ENCODE measurements at places on chromosomes 3 and 15.
A peak's percentile ranks its signal among the peaks of the same experiment; 100 is the strongest.

GRCh38 chr3:34248352-34248751 lies 449.9 kb downstream of the PDCD6IP start:
- DNase-seq: no peak

DNA sequence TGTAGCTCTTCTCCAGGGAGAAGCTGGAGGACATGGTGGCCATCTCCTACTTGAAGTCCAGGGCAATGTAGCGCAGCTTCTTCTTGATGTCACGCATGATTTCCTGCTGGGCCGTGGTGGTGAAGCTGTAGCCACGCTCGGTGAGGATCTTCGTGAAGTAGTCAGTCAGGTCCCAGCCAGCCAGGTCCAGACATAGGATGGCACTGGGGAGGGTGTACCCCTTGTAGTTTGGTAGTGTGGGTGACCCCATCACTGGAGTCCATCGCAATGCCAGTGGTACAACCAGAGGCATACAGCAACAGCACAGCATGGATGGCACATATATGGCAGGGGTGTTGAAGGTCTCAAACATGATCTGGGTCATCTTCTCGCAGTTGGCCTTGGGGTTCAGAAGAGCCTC lies 7.0 kb upstream of the LPCAT4 start:
- no peak for DNase-seq

DNA sequence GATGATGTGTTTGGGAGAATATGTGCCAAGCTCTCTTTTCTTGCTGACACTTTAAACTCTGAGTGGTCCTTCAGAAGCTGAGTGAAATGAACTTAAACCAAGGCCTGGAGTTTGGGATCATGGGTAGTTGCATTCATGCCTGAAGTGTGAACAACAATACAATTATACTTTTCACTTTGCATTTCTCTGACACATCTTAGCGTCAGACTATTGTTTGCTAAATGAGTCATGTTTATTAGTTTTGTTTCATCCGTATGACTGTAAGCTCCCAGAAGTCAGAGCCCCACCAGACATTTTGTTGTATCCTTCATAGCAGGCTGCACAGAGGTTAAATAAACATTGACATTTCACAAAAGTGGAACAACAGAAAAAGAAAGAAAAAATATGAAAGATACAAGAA lies 542.6 kb downstream of the TUSC7 start:
- peak; percentile 13 for DNase-seq

DNA sequence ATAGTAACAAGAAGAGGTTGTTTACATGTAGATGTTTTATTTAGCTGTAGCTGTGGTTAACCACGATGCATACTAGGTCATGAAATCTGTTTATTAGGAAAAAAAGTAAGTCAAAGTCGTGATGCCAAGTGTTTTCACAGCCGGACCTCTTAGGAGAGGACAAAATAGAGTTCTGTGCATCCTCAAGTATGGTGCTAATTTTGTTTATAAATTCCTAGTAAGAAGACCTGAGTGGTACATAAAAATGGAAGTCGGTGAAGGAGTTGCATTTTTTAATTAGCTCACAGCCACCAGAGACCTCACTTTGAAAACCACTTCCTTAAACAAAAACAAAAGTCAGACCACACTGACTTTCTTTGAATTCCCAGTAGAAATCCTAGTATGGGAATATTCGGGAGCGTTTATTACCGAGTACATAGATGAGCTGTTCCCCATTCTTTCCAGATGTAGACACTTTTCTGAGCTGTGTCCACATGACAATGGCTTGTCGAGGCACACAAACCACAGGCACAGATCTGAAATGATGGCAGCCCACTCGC lies 143.6 kb upstream of the UBE2E1 start:
- no peak for DNase-seq

GRCh38 chr3:133273346-133273745 lies 126.5 kb upstream of the BFSP2 start:
- DNase-seq: no peak

DNA sequence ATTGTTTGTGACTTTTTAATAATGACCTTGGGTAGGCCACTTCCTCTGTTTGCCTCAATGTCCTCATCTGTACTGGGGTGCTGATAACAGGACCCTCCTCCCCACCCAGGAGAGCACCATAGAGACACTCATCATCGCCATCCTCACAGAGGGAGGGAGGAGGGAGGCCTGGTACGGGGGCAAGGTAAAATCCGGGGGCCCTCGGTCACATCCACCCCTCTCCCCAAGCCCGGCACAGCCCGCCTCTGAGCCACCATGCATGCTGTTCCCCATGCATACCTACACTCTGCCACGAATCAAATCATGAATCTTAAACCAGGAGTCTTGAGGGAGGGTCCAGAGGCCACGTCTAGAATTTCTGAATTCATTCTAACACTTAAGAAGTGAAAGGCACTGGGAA lies 74.9 kb upstream of the IQSEC1 start:
- DNase-seq: no peak

- DNase-seq: no peak
Observed at GRCh38 chr3:69058180-69058946, 6.2 kb upstream of the TMF1 start.

- no peak for DNase-seq
Observed at GRCh38 chr3:189557824-189558223, 73.4 kb upstream of the TP63 start.

DNA sequence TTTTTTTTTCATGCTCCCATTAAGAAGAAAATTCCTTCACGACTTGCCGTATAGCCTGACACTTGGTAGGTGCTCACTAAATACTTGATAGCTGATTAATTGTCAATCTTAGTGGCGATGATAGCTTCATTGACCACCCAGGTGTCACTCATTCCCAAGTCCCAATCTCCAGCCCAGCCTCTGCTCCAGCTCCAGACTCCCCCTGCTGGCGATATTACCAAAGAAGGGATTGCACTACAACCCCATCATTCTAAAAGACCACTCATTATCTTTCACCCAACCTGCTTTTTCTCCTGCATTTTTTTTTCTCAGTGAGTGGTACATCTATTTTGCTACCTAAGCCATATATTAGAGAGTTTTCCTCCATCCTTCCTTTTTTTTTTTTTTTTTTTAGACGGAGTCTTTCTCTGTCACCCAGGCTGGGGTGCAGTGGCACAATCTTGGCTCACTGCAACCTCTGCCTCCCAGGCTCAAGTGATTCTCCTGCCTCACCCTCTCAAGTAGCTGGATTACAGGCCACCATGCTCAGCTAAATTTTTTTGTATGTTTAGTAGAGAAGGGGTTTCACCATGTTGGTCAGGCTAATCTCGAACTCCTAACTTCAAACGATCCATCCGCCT lies 19.5 kb upstream of the COMMD2 start:
- DNase-seq: peak; percentile 48

DNA sequence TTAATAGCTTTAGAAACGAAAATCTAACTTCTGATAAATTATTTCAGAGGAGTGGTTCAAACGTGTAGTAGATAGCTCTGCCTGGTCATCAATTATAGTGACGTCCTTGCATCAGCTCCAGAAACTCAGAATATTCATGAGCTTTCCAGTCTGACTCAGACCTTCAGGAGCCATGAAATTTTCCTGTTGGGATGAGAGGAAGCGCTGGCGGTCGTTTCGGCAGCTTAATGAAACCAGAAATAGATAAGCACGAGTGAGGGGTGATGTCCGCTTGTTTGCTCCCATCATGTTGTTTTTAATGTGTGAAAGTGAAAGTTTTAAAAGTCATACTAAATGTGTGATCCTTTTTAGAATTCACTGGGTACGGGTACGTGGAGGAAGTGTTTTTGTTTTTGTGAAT lies 141.1 kb downstream of the PGPEP1L start:
- no peak for DNase-seq

DNA sequence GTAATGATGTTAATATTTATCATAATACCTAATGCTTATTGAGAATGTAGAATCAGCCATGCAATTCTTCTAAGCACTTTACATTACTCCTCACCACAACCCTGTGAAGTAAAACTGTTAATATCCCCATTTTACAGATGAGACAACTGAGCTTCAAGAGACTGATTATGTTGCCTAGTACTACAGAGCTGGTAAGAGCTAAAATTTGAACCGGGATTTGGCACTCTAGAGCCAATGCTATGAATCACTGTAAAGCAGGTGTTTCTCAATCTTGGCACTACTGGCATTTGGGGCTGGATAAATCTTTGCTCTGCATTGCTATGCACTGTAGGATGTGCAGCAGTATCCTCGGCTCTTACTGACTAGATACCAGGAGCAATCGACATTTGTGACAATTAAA lies 367.7 kb downstream of the MAGI1 start:
- no peak for DNase-seq

DNA sequence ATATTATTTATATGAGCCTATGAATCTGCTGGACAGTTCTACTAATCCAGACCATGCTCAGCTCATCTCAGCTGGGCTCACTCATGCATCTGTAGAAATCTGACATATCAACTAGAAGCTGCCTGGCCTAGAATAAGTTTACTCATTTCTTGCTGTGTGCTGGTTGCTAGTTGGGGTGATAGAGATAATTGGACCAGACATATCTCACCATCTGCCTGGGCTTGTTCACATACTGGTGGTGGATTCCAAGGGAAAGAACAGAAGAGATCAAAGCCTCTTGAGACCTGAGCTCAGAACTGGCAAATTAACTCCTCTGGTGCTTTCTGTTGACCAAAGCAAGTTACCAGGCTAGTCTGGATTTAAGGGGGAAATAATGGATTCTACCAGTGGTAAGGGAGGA lies 109.1 kb downstream of the NSUN3 start:
- DNase-seq: no peak

GRCh38 chr3:41320953-41321641 lies 121.8 kb downstream of the CTNNB1 start:
- DNase-seq: no peak

GRCh38 chr3:67906261-67906660 lies 251.8 kb upstream of the SUCLG2 start:
- DNase-seq: no peak

DNA sequence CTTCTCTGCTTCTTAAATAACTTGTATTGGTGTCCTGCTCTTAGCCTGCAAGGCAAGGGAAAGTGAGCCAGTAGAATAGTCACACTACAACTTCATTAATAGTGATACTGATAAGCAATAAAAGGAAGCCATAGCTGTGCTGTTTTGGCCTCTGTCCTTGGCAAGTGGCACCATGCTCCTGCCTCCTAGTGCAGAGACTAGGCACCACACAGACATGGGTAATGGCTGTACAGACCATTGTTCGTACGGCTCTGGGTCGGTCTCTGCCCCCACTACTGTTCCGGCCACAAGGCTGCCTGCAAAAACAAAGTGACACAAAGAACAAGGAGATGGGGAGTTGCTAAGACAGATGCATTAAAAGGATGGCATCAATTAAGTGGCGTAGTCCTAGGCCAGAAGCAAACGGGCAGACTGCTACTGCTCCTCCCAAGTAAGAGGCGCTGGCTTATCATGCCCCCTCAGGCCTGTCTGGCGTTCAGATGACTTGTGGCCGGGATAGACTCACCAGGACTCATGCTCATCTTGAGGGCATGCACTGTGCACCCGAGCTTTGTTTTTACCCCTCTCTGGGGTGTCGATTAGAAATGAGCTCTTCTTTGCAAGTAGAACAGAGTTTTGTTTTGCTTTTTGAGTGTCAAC lies 75.6 kb downstream of the TRAK1 start:
- no peak for DNase-seq

DNA sequence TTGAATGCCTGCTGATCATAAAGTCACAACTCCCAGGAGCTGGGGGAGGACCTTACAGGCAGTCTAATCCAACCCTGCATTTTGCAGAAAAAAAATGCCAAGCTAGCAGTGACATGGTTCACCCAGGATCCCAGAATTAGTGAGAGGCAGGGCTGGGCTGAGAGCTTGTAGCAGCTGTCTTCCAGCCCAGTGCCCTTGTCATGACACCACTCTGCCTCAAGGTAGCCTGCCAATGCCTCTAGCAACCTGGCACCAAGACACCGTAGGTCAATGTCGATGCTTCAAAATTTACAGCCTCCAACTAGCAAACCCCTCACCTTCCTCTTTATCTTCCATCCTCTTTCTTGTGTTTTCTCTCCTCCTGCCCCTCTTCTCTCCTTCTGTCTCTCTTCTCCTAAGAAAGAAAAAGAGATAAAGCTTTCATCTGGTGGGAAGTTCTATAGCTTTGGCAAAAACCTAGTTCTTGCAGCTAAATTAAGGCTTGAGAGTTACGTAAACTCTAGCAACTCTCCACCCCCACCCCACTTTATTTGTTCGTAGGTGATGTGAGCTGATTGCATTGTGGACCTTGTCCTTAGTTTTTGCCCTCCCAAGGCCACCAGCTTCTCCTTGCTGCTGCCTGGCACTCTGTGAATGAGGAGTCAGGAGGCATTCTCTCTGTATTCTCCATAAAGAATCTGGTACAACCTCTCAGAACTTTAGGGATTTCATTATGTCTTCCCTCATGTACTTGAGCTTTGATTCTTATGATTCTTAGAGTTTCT lies 18.3 kb upstream of the BFSP2 start:
- no peak for DNase-seq

- DNase-seq: no peak
Observed at GRCh38 chr15:50377867-50378751, 23.1 kb upstream of the GABPB1 start.

DNA sequence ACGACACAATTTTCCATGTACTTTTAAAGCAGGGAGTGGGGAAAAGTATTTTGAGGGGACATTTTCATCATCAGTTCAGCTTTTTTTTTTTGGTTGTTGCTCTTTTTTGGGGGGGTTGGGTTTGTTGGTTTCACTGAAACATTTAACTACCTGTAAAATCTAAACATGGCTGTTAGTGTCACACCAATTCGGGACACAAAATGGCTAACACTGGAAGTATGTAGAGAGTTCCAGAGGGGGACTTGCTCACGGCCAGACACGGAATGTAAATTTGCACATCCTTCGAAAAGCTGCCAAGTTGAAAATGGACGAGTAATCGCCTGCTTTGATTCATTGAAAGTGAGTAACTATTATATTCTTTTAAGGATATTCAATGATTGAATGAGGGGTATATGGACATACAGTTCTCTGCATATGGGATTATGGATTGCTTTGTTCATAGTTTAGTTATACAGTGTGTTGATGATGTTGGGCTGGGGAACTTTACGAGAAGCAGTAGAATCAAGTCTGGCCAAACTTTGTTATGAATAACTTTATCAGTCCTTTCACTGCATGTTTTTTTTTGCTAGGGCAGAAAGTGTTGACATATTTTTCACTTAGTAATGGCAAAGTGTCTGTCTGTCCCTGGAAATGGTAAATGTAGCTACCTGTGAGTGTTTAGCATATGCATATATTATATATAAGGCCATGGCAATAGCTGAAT lies 31.5 kb downstream of the MBNL1 start:
- DNase-seq: no peak

DNA sequence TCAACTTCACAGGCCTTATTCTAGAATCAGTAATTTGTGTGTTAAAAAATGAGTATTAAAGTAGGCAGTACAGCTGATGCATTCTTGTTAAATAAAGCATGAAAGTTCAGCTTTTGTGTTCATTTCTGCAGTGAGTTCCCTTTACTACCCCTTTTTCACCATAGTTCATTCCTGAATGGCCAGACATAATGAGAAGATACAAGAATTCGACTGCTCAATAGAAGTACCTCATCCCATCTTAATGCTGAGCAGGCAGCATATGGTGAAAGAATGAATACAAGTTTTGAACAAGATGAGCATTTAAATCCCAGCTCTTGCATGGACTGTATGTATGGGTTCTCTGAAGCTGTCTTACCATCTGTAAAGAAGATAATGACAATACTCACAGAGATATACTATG lies 647.6 kb upstream of the TGFBR2 start:
- no peak for DNase-seq

GRCh38 chr3:85710490-85710889 lies 751.7 kb downstream of the CADM2 start:
- no peak for DNase-seq

- no peak for DNase-seq
Observed at GRCh38 chr3:188389711-188390342, 235.9 kb downstream of the LPP start.

- no peak for DNase-seq
Observed at GRCh38 chr3:32595323-32595722, 24.7 kb upstream of the DYNC1LI1 start.

Measured in NCI-H460 (cell line).